ENCODE measurements at places on chromosomes 11 and 22.

DNA sequence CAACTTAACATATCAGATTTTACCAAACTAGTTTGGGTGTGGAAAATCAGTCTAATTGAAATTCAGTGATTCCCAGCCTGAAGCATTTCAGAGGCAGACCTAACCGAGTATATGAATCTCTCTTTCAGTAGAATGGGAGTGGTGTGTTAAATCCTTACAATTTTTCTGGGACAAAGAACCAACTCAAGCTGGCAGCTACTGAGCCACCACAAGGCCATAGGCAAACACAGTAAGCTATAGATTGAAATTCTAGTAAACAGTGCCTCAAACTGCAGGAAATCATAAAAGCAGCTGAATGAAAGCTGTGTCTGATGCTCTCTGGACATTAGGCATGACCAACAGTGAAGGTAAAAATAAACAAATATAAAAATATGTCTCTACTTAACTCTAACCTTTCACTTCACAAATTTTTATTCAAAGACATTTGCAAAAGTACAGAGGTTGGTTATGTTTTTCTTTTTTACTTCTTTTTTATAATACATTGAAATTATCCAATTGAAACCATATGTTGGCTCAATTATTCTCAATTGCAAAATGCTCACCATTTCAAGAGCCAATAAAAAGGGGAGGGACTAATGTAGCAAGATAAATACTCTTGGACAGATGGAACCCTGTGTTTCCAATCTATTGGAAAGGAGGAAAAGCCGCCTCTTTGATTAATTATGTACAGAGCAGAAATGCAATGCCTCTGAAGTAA is 35.8 kb upstream of the FIBIN start:
- no peak for DNase-seq

GRCh38 chr11:96338910-96339705 is 3.9 kb downstream of the MAML2 start:
- DNase-seq, result no peak

- no peak for DNase-seq
Measured at GRCh38 chr22:31238057-31238456, 26.0 kb downstream of the LIMK2 start.

DNA sequence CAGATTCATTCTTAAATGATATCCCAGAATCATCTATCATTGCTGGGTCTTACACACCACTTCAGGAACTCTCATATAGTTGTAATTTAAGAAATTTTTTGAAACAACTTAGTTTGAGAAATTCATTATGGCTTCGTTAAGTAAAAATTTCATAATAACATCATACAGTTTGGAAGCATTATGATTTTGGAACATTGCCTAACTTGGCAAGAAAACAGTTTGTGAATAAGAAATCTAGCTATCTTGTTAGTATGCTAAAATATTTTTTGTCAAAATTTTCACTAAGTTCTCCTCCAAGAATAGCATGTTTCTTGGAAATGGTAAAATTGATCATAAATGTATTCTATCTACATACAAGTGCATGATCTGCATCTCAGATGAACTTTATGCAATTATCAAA is 217.7 kb downstream of the CNTN5 start:
- no peak for DNase-seq

DNA sequence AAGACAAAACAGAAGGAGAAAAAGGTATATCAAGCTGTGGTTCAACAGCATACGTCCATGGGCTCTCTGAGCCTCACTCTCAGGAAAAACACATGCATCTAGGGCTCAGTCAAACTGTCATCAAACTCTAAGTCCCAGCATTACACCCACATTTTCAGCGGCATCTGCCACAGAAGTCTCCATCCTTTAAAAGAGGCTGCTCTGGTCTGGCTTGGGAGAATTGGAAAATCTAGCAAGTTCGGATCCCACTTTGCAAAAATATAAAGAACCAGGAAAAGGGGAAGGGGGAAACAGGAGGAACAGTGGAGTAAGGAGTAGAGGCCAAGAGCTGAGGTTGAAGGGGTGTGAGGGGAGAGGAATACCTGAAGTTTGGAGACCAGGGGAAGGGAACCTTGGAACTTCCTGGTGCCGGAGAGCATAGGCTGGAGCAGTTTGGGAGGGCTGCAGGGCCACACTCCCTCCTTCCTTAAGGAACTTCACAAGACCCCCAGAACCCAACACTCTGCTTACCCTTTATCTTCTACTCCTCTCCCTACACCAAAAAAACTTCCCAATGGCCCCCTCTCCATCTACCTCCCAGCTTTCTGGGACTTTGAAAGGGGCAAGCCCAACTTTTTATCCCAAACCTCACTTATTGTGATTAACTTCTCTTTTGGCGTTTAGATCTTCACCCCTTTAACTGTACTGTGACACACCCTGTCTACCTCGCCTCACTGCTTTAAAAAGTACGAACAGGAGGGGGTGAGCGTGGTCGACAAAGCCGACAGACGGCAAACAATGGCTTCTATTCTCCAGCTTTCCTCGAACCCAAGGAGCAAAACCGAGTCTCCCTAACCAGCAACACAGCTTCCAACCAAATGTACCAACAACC is 4.0 kb downstream of the PAX6 start:
- DNase-seq, result no peak

- DNase-seq, result no peak
Measured at GRCh38 chr22:30245985-30246813, at the start of gene LIF. TSS of gene LIF (minus strand) at chr22:30246759. CDS start at chr22:30246695, 64 bp downstream.

DNA sequence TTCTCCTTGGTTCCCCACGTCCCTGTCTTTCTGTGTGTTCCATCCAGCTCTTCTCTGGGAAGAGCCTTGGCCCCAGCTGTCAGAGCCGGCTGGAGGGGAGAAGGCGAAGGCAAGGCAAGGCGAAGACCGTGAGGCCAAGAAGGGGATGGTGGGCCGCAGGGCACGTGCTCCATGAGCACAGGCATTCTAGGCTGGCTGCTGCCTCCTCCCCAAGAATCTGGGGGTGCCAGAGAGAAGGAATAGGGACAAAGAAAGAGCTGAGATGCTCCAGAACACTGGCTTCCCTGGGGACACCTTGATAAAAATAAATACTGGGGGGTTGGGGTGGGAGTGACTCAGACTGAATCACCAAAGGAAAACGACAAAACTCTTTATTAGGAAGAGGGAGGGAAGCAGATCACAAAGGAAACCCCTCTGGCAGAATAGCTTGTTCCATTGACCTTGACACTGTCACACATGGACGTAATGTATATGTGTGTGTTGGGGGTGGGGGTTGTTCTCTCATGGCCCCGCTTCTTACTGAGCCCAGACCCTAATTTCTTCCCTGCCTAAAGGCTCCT is 52.5 kb downstream of the NECTIN1 start:
- no peak for DNase-seq

GRCh38 chr11:63882555-63883242 is 34.3 kb downstream of the RCOR2 start:
- DNase-seq, result no peak

DNA sequence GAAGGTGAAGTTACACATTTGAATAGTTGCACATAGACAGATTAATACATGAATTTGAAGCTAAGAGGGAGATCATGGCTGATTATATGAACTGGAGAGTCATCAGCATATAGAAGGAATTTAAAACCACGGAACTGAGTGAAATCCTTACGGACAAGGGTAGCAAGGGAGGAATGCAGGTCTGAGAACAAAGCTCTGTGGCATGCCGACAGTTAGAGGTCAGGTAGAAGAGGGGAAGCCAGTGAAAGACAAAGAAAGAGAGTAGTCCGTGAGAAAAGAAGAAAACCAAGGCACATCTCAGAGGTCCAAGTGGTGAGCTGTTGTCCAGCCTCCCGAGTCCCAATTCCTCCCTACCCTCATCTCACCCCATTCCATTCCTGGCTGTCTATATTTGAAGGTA is 11.8 kb upstream of the SYT9 start:
- no peak for DNase-seq

GRCh38 chr11:2509481-2510001 is 64.7 kb downstream of the KCNQ1 start:
- no peak for DNase-seq

DNA sequence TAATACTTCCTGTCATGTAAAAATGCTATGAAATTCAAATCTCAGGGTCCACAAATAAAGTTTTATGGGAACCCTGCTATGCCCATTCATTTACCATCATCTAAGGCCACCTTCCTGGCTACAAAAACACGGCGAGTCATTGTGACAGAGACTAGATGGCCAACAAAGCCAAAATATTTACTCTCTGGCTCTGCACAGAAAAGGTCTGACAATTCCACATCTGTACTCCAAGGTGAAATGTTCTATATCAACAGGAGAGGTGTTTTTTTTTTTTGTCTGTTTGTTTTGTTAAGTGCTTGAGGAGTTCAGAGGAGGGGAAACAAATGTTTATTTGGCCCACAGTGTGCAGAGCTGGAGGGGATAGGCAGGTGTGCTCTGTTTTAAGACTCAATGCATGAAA is 18.6 kb upstream of the TMA7B start:
- DNase-seq, result no peak

GRCh38 chr11:27907530-27907929 is 200.4 kb downstream of the KIF18A start:
- DNase-seq, result no peak

- DNase-seq, result no peak
Measured at GRCh38 chr11:45209891-45210699, 63.7 kb downstream of the PRDM11 start.

- DNase-seq, result no peak
Measured at GRCh38 chr11:76397383-76397782, 16.3 kb downstream of the GVQW3 start.

DNA sequence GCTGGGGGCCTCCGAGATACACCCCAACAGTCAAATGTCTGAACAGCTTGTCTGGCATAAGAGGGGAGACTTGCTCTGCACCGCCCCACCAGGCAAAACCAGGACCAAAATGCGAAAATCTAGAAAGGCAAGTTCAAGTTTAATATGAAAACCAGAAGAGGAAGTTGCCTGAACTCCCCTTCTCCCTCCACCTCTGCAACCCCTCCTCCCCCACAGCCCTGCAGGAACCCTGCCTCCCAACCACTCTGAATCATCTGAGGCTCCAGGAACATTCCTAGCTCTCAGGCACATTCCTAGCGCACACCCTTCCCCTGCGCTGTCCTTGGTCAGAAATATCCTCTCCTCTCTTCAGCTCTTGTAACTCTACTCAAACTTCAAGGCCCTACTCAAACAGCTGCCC is 36.7 kb downstream of the ISX start:
- no peak for DNase-seq

- DNase-seq, result no peak
Measured at GRCh38 chr22:45427114-45427513, 13.6 kb downstream of the RIBC2 start.

DNA sequence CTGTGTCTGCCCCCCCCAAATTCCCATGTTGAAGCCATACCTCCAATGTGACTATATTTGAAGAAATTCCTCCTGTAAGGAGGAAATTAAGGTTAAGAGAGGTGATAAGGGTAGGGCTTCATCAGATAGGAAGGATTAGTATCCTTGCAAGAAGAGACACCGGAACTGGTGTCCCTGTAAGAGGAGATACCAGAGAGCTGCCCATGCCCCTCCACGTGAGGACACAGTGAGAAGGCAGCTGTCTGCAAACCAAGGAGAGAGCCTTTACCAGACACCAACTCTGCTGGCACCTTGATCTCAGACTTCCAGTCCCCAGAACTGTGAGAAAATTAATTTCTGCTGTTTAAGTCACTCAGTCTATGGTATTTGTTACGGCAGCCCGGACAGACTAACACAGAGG is 109.3 kb downstream of the ARFGAP2 start:
- DNase-seq, result no peak

GRCh38 chr11:92384802-92385201 is 160.2 kb downstream of the FAT3 start:
- no peak for DNase-seq

GRCh38 chr11:88704485-88704884 is 361.3 kb downstream of the GRM5 start:
- DNase-seq, result no peak

- peak; percentile 7 for DNase-seq
Measured at GRCh38 chr11:74570266-74571061, 21.9 kb upstream of the POLD3 start.

GRCh38 chr11:26931248-26931631 is 62.7 kb upstream of the FIBIN start:
- DNase-seq, result no peak

DNA sequence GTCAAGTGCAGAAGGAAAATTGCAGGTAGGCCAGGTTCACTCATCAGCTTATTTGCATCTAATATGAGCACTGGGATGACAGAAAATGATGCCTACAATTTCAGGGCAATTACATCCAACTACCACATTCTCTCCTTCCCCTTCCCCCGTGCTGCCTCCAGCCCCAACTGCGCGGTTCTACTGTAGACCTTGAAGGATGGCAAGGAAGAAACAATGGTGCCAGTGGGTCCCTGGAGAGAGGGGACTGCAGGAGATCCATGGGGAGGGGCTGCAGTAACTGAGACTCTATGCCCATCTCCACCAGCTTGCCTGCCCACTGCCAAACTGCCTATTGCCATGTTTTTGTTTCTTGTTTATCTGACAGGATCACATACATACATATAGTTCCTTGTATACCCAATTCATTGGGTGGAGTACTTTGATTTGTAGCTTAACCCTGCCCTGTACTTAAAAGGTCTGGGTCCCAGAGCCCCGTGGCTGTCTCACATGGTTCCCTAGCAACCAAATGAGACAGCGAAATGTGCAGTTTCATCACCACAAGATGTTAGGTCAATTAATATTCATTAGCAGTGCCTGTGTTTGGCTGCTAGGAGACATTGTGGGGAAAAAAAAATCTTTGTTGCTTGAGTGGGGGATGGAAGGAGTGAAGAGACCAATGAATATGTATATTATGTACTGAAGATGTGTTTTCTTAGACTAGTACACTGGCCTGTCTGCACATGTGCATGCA is 253.5 kb upstream of the PLET1 start:
- DNase-seq, result no peak

DNA sequence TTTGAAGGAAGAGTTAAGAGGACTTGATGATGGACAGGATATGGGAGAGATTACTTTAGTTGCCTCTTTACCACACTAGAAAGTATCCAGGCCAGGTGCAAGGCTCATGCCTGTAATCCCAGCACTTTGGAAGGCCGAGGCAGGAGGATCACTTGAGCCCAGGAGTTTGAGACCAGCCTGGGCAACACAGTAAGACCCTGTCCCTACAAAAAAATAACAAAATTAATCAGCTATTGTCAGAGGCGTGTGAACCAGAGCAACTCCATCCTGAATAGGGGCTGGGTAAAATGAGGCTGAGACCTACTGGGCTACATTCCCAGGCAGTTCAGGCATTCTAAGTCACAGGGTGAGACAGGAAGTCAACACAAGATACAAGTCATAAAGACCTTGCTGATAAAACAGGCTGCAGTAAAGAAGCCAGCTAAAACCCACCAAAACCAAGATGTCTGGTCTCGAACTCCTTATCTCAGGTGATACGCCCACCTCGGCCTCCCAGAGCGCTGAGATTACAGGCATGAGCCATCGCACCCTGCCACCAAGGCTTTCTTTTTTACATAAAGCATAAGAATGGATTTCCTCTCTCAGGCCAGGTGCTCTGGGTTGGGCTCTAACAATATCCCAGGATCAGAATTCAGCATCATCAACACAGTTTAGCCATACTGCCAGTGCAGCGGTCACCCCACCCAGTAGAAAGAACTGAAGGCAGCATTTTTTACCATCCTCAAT is 17.8 kb downstream of the PI4KA start:
- no peak for DNase-seq

GRCh38 chr11:71338801-71339395 is 86.5 kb upstream of the SHANK2 start:
- no peak for DNase-seq
